NCI-H524 (cell line): ENCODE measurements at places on chromosomes 4 and X.

DNA sequence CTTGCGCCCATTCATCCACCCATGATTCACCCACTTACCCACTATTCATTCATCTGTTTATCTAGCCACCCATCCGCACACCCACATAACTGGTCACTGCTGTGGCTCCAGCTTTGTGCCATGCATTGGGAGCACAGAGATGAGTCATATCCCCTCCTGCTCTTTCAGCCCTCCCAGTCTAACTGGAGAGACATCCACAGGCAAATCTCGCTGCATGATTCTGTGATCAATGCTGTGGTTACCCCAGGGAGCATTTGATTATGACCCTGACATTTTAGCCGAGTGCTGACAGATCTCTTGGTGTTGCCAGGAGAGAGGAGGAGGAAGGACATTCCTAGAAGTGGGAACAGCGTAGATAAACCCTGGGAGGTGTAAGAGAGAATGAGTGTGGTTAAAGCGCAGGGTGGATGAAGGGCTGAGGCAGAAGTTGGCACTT is 10.4 kb upstream of the PORCN start:
- no peak for DNase-seq

DNA sequence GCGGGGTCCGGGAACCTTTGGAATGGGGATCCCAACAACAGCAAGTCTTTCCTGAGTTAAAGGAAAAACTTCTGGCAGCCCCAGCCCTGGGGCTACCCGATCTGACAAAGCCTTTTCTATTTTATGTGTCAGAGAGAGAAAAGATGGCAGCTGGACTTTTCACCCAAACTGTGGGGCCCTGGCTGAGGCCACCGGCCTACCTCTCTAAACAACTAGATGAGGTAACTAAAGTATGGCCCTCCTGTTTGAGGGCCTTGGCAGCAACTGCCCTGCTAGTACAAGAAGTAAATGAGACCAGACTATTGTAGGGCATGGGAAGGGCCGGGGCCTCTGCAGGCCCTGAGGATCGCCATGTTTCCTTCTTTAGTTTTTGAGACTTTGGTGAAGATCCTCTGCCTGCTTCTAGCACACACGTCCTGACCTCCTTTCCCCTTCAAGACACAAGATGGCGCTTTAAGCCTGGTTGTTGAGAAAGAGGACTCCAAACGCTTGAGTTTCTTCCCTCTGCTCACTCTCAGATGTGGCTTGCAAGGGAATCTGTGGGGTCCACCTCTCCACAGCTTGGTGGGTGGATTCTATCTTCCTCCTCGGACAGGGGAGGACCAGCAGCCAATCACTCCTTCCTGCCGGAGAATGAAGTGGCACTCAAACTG is 18.5 kb upstream of the DRD5 start:
- DNase-seq, result peak; percentile 68

DNA sequence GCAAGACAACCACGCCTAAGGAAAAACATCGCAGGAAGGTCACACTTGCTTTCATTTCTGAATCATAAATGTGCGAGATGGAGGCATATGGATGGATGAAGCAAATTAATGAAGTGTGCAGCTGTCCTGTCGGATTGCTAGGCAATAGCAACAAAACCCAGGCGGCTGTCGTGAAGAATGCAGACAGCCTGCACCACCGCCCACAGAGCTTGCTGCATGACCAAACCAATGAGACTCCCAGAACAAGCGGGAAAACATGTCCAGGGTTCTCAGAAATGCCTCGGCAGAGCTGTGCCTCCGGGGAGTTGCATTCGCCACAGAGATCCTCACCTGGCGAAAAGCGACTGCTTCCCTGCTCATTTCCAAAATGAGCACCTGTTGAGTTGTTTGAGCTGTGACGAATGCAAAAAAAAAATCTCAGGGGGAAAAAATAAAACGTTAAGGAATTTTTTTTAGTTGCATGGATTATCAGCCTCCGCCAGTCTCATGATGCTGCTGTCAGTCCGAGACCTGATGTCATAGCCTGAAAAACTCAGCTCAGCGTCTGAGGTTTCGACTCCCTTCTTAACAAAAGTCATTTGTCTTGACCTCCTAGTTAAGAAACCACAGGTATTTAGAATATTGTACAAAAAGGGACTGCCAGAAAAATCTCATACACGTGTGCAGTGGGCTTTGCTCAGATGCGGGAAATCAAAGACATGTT is 155.5 kb upstream of the MXRA5 start:
- DNase-seq, result peak; percentile 88

- no peak for DNase-seq
Observed at GRCh38 chr4:6027392-6027791, 9.2 kb upstream of the C4orf50 start.

- DNase-seq, result no peak
Observed at GRCh38 chr4:183287677-183288076, 32.4 kb downstream of the CLDN22 start.

GRCh38 chr4:105158837-105159236 is 12.2 kb downstream of the TET2 start:
- no peak for DNase-seq

DNA sequence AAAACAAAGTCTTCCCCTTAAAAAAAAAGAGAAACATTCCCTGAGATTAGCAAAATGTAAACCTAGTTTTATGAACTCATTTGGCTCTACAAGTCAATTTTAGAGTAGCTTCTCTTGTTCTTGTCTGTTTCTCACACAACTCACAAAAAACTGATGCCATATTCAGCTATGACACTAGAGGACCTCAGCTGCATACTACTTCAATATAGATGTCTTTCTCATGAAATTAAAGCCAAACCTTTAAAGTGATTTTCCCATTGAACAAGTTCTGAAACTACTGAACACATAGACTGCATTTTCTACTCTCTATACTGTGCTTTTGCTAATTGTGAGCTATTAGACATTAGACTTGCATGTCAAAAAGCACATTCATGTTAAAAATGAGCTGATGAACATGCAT is 49.8 kb downstream of the TBCK start:
- no peak for DNase-seq

- DNase-seq, result no peak
Observed at GRCh38 chrX:72050011-72050410, 81.7 kb downstream of the RTL5 start.

GRCh38 chr4:171590716-171591115 is 222.5 kb upstream of the GALNTL6 start:
- no peak for DNase-seq

- DNase-seq, result peak; percentile 53
Observed at GRCh38 chrX:151675121-151675746, 20.0 kb upstream of the PRRG3 start.

DNA sequence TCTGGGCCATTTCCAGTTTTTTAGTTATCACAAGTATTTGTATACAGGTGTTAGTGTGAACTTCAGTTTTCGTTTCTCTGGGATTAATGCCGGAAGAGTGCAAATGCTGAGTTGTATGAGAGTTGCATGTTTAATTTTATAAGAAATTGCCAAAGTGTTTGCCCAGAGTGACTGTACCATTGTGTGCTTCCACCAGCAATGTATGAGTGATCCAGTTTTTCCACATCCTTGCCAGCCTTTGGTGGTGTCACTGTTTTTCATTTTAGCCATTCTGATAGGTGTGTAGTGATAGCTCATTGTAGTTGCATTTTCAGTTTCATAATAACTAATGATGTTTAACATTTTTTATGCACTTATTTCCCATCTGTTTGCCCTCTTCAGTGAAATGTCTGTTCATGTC is 18.4 kb downstream of the PLS3 start:
- no peak for DNase-seq

GRCh38 chrX:80812176-80812575 is 2.5 kb upstream of the BRWD3 start:
- DNase-seq, result no peak

DNA sequence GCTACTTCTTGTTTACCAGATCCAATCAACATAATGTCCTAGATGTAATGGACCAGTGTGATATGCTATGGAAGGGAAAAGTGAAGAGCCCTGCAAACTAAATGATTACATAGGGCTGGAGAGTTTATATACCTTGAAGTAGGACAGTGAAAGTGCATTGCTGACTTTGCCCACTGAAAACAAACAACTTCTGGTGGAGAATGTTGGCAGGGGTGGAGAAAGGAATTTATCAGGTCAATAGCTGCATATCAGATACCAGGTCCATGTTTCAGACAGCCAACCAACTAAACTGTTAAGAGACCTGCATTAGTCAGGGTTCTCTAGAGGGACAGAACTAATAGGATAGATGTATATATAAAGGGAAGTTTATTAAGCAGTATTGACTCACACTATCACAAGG is 82.4 kb downstream of the DCUN1D4 start:
- DNase-seq, result no peak
